ENCODE measurements at places on chromosomes 2 and 18.

DNA sequence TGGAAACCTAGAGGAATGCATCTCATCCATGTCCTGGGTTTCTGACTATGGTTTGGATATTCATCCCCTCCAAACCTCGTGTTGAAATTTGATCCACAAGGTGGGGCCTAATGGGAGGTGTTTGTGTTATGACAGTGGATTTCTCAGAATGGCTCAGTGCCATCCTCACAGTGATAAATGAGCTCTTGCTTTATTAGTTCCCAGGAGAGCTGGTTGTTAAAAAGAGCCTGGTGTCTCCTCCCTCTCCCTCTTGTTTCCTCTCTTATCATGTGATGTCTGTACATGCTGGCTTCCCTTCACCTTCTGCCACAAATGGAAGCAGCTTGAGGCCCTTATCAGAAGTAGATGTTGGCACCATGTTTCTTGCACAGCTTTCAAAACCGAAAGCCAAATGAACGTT lies 424.3 kb downstream of the DCC start:
- DNase-seq = no peak

- DNase-seq = no peak
These were observed 61.4 kb downstream of the DIPK1C start for GRCh38 chr18:74395648-74396154.

GRCh38 chr2:201837824-201838431 lies 31.6 kb downstream of the CDK15 start:
- DNase-seq = no peak

DNA sequence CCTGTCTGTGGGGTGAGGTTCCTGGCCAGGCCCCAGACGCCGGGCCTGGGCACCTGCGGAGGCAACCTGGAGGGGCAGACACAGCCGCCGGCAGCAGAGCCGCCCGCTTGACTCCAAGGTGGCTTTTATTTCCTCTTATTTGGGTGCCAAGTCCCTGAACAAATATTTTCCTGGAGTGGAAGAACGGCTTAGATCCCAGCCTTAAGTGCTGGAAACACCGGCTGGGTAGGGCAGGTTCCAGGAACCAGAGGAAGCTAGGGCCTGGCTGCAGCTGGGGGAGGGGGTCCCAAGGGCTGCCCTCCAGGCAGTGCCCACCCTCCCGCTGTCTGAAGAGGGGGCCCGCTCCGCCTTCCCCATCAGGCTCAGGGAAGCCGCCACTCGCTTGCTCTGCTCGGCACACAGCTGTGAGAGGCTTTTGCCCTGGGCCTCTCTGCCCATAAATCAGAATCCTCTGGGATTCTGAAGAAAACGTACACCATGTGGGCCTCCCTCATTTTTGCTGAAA lies 28.2 kb downstream of the SDC1 start:
- no peak for DNase-seq

- DNase-seq = no peak
These were observed 52.5 kb upstream of the ID2 start for GRCh38 chr2:8629402-8629801.

DNA sequence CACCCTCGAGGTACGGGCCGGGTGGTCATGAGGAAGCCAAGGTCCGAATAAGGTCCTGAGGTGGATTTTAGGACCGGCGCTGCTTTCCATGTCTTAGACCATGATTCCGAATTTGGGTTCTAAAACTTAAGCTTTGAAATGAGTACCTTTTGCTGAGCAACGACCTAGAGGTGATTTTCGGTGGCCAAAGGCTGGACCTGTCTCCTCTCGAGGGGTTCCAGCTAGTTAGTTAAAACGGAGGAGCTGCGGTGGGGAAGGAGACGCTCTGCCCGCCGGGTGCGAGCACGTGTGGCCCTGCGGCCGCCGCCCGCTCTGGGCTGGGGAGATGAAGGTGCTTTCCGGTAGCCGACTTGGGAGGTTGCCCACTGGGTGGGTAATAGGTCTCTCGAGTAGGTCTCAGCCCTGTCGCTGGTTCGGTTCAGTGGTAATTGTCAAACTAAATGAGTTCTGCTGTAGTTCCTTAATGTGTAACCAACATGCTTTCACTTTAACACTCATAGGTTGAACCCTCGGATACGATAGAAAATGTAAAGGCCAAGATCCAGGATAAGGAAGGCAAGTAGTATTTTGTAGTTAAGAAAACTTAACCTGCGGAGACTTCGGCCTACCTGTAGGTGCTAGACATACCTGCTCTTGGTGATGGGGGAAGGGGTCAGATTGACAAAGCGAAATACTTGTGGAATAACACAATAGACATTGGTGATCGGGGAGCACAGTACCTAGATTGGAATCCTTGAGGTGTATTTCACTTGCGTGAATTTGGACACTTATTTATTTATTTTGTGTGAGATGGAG lies 572 bp downstream of the RPS27A start:
- DNase-seq = no peak

GRCh38 chr2:98849113-98849512 lies 86.9 kb downstream of the CRACDL start:
- no peak for DNase-seq

GRCh38 chr2:29276151-29276550 lies 160.9 kb downstream of the CLIP4 start:
- no peak for DNase-seq

GRCh38 chr2:69465513-69466456 lies 28.6 kb upstream of the NFU1 start:
- DNase-seq = no peak

GRCh38 chr2:100692906-100693305 lies 127.0 kb upstream of the NPAS2 start:
- no peak for DNase-seq
